ENCODE measurements at places on chromosomes 16 and 17. TPM values are rescaled to one million over a fixed set of nuclear protein-coding genes. Genes with fewer than 3 reads are reported as not detected.

The HEATR9 gene
- total RNA-seq = not detected

GRCh38 chr16:64478252-64478906 is 643.5 kb downstream of the CDH11 start:
- DNase-seq = no peak

- no peak for DNase-seq
These were observed 21.9 kb downstream of the KCNJ2 start for GRCh38 chr17:70190959-70191805.

- no peak for DNase-seq
These were observed 13.6 kb downstream of the CREBBP start for GRCh38 chr16:3866703-3867431.

DNA sequence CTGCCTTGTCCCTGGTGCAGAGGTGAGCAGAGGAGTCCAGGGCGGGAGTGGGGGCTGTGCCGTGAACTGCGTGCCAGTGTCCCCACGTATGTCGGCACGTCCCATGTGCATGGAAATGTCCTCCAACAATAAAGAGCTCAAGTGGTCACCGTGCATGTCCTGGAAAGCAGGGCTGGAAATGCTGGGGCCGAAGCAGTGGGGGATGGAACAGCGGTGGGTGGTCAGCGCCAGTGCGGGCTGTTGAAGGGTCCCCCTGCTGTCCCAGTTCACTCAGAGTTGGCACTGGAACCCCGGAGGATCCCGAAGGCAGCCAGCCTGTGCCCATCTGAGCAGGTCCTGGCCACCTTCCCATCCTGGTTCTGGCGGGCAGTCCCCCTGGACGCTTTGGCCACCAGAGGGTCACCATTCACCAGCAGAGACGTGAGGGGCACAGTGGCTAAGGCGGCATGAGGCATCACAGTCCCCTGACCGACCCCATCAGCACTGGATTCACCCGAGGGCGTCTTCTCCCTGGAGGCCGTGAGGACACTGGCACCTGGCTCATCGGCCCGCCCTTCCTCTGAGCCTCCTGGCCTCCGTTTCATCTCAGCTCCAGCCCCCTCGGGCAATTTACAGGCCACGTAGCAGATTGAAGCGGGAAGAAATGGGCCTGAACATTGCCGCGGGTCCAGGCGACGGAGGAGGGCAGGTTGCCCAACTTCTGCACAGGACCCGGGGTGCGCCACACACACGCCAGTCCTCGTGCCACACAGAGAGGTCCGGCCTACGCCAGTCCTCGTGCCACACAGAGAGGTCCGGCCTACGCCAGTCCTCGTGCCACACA is 10.1 kb downstream of the GCGR start:
- DNase-seq = no peak

GRCh38 chr17:48548523-48549280 is 3.8 kb upstream of the HOXB2 start:
- no peak for DNase-seq

GRCh38 chr16:66521252-66521713 is 28.6 kb downstream of the TK2 start:
- no peak for DNase-seq

Data from G401 (cell line).